Daoy (cell line): ENCODE measurements at places on chromosomes 11 and 22. TPM values are rescaled to one million over a fixed set of nuclear protein-coding genes. Genes with fewer than 3 reads are reported as not detected.

The NAALADL1 gene
- total RNA-seq, result not detected in 2 replicates

The DLG2 gene
- total RNA-seq, result 0.42 and 2.3 TPM in 2 replicates

The SLC17A6 gene
- not detected in 2 replicates for total RNA-seq

The CRYBA4 gene
- total RNA-seq, result not detected in 2 replicates

The KRTAP5-7 gene
- not detected in 2 replicates for total RNA-seq

DNA sequence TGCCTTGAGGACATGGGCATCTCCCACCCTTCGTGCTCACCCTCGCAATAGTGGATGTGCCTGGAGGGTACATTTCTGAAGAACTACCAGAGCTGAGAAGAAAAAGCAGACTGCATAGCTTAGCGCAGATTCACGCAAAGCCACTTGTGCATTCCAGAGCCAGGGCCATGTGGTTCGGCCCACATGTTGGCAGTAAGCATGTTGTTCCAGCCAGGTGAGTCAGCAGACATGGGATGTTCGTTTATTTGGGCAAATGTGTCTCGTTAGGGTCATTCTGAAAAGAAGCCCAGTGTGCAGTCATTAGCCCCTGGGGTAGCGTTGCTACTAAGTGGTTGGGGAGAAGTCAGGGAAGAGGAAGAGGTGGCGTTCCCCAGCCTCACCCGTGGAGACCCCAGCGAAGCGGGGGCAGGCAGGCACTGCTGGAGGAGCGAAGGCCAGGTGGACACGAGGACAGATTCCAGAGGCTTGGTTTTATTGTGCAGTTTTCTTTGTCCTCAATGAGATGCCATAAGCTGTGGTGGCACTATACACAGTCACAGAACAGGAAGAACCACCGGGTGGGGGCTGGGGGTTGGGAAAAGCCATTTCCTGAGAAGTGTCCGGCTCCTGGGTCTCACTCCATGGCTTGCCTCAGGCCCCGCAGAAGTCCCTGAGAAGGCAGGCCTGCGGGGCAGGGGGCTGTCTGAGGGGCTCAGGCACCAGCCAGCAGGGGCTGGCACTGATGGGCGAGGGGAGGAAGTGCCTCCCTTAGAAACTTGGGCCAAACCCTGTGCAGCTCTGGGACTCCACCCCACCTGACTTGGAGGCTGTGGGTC lies 5.0 kb downstream of the THY1 start:
- DNase-seq, result peak; percentile 94

GRCh38 chr22:48238284-48238915 lies 1476.0 kb downstream of the TBC1D22A start:
- DNase-seq, result no peak

DNA sequence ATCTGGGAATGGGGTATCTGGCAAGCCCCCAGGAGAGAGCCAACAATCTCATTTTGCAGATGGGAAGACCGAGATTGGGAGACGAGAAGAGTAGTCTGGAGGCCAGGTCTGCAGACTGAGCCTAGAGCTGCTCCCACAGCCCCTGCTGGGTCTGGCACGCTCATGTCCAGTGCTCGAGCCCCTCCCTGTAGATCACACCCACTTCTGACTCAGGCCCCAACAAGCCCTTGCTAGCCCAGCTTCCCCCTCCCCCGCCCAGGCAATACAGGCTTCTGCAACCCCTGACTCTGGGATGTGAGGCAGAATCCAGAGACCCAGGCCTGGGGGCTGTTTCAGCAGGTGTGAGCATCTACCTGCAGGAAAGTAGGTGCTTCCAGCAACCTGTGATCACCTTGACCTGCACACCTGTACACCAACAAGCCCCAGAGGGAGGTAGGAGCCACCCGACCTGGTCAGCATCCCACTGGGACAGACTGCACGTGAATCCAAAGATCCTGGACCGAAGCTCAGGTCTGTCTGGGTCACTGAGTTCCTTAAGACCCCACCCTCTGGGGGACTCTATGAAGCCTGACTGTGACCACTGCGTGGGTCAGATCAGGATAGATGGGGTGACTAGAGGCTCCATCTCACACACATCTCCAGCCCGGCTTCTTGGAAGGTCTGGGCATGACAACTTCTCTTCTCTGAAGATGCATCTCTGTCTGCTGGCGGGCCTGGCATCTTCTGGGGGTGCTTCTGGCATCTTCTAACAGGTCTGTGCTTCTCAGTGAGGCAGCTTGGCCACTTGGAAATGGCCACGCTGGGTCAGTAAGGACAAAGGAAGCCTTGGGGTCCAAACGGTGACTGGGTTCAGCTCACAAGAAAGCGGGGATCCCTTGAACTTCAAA lies 29.3 kb downstream of the LINC01488 start:
- DNase-seq, result peak; percentile 55

GRCh38 chr22:29023172-29023796 lies 38.3 kb downstream of the C22orf31 start:
- DNase-seq, result no peak

GRCh38 chr11:12216041-12216451 lies 105.7 kb downstream of the MICAL2 start:
- DNase-seq, result no peak

DNA sequence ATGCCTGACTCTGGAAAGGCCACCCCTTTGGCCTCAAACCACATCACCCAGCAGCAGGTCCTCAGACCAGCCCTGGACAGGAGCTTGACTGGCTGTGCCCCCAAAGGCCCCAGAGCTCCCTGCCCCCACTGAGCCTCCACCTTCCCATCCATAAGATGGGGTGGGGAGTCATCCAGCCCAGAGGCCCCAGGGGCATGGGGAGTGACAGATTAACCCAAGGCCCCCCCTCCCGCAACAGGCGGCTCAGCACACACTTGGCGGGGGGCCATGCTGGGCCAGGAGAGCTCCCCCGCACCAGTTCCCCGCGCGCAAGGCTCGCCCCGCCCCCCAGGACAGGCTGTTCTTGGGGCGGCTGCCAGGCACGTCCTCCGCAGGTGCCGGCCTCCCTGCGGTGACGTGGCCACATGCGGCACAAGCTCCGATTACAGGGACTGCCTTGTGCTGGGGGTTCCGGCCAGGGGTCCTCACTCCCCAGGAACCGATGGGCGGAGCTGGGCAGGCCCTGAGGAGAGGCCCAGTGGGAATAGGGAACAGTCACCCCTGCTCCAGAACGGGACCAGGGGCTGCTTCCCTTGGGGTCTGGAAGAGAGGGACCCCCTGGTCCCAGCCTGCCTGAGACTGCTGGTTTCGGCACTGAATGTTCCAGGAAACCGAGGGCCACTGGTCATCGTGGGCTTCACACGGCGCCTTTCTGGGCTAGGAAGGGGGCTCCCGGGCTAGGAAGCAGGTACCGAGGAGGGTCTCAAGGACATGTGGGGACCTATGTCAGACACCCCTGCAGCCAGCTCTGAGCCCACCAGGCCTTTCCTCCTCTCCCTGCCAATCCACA lies 5.1 kb upstream of the CDKN1C start:
- no peak for DNase-seq

DNA sequence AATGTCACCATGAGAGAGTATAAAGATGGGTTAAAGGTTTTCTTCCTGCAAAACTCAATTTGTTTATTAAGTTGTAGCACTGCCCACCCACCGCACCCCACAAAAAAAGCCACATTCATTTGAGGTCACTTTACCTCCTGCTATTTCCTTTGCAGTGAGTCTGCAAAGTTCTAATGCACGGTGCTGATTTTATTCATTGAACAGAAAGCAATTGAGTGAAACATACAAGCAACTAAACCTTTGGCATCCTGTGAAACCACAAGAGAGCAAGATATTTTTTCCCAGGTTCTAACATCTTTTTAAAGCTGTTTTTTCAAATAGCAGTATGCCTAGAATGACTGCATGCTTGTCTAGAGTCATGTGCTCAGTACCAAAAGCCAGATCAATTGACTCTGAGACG lies 39.0 kb downstream of the RRAS2 start:
- no peak for DNase-seq

DNA sequence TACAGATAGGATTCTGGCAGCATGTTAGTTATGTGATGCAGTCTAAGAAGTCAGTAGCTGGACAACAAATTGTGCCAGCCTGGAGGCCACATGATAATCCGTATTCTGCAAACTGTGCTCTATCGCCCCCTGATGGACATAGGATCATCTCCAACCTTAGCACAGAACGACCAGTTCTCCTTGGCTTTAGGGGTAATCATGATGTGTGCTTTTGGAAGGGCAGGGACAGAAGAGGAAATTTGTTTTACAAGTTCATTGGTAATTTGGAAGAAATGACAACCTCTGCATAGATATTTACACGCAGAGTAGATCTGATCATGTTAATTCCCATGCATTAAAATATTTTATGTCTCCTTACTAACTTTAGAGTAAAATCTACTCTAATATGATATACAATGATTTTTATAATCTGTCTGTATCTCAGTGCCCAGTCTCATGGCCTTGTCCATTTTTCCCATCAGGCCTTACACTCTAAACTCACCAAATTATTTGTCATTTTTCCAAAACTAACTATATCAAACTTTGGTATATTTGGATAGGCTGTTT lies 12.1 kb downstream of the OR10D3 start:
- peak; percentile 60 for DNase-seq

- no peak for DNase-seq
Observed at GRCh38 chr11:46599340-46600193, 5.7 kb upstream of the AMBRA1 start.

- no peak for DNase-seq
Observed at GRCh38 chr11:12631651-12632050, 42.6 kb upstream of the TEAD1 start.

DNA sequence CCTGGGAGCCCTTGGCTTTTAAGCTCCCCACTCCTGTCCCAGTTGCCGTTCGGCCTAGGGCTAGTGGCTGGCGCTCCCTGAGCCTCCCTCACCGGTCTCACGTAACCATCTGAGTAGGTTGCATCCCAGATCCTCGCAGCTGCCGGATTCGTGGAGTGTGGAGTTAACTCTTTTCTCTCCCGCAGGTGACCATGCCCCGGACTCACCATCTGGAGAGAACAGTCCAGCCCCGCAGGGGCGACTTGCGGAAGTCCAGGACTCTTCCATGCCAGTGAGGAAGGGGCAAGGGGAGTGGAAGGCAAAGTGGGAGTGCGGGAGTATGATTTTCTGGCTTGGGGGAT lies 902 bp downstream of the MUS81 start:
- DNase-seq, result no peak

- no peak for DNase-seq
Observed at GRCh38 chr22:35085621-35086020, 19.7 kb downstream of the ISX start.

DNA sequence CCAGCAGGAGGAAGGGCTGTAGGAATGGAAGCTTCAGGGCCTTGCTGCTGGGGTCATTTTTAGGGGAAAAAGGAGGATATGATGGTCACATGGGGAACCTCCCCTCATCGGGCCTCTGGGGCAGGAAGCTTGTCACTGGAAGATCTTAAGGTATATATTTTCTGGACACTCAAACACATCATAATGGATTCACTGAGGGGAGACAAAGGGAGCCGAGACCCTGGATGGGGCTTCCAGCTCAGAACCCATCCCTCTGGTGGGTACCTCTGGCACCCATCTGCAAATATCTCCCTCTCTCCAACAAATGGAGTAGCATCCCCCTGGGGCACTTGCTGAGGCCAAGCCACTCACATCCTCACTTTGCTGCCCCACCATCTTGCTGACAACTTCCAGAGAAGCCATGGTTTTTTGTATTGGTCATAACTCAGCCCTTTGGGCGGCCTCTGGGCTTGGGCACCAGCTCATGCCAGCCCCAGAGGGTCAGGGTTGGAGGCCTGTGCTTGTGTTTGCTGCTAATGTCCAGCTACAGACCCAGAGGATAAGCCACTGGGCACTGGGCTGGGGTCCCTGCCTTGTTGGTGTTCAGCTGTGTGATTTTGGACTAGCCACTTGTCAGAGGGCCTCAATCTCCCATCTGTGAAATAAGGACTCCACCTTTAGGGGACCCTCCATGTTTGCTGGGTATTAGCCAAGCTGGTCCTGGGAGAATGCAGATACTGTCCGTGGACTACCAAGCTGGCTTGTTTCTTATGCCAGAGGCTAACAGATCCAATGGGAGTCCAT lies 14.1 kb downstream of the IL10RA start:
- DNase-seq, result no peak

DNA sequence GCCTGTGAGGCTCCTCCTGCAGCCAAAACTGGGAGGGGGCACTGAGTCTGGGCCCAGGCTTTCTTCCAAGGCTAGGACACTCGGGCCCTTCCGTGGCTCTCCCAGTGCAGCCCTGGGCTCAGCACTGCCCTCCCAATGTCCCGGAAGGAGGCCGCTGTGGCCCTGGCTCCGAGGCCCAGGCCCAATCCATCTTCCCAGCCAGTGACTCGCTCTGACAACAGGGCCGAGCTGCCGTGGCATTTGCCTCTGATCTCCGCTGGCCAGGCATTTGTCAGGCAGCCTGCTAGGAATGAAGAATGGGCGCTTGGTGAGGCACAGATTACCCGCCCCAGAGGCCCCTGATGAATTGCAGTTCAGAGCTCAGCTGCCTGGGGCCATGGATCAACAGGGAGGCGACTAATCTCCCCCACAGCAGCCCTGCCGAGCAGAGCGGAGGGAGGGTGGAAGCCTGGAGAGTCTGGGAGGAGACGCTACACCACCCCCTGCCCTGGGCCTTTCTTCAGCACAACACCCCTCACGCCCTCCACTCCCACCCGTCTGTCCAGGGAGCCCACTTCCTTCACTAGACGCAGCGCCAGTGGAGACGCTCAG lies 8.3 kb downstream of the FXYD2 start:
- peak; percentile 52 for DNase-seq

GRCh38 chr22:23278883-23279675 lies 98.8 kb downstream of the BCR start:
- DNase-seq, result no peak

DNA sequence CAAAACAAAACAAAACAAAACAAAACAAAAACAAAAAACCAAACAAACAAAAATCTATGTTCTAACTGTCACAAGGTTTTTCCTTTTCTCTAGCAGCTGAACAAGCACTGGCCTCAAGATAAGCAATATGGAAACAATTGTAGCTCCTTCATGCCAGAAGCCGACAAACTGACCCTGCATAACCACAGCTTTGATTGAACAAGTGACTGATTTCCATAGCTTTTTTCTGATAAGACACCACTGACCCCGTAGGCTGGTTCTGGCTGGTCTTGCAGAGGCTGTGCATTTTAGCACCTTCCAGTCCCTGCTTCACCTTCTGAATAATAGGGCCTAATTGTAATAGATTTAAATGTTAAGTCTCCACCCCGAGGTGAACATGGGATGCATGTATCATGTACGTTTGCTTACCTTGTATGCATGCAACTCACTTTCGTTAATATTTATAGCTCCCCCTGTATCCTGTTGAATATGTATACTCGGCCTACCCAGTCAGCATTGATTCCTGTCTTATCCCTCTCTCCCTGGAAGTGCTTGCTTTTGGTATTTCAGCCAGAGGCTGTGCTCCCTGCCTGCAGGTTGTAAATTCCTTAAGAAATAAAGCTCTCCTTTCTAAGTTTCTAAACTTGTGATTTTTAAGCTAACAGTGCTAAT lies 49.6 kb downstream of the CNTF start:
- DNase-seq, result no peak
